Cardiac fibroblast (primary cell): ENCODE measurements at places on chromosomes 12 and 14.

- DNase-seq = no peak
These were observed 10.2 kb downstream of the TRPV4 start for GRCh38 chr12:109822951-109823411.

DNA sequence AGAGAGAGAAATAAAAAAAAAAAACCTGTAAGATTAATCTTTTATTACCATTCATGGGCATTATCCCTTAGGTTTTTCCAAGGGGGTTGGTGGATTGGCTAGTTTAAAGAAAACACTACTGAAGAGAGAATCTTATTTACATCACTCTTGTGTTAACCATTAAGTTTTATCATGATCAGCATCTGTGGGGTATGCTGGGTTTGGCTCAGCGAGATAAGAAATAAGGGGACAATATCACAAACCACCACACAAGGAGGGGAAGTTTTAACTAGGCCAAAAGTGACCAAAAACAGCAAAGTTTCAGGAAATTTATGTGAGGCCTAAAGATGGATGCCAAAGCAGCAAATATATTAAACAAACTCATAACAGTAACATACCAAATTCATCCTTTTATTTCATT is 548.6 kb downstream of the SLC16A7 start:
- DNase-seq = no peak

- DNase-seq = no peak
These were observed 236.9 kb upstream of the AMIGO2 start for GRCh38 chr12:47316609-47317049.

DNA sequence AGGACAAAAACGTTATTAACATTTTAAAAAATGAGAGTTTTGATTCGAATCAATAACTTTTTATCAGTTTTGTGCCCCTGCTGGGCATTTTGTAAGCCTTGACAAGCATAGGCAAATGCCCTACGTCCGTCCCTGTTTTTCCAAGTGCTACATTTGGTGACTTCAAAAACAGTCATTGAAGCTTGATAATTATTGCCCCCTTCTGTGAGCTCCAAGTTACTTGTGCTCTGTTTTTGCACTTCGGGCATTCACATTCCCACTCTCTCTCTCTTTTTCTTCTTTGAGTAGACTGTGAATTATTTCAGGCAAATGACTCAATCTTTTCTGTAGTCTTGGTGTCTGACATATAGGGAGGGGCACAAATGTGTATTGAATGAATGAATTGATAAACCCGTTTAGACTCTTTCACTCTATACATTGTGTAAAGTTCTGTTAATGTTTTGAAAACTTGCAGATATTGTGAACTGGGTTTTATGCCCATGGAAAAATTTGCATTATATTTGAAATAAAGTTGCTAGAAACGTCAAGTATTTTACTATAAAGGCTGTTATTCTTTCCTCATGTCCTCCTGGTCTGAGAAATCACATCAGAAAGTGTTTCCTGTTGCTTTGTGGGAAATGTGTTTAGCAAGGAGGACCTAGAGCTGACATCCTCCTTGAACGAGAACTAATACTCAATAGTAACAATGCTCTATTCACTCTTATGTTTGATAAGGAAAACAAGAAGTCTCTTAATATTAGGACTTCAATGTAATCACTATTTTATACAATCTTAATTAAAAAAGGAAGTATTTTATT is 1.4 kb downstream of the APAF1 start:
- peak; percentile 63 for DNase-seq

- no peak for DNase-seq
These were observed 303.3 kb downstream of the DPF3 start for GRCh38 chr14:72590577-72590976.

DNA sequence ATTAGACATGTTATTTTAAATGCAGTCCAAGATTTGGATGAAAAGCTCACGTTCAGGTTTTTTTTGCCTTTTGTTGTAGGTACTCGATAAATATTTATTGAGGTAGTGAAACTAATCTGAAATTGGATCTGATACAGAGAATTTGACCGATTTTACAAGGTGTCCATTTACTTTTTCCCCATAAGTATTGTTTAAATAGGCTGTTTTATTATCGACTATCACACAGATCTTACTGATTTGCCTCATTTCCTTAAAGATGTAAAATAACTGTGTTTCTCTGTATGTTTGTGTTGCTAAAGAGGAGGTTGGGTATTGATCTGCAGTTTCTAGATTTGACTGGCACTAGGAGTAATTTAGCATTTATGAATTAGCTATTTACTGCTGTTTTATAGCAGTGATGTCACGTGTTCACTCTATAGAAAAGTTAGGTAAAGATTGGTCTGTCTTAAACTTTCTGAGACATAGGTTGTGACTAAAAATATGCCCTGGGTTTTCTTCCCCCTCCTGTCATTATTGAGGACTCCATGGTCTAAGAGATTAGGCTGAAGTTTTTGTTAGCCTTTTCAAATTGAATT is 3.5 kb downstream of the RAP1B start:
- DNase-seq = no peak

- no peak for DNase-seq
These were observed 493 bp downstream of the HOXC5 start for GRCh38 chr12:54033106-54033979.

- DNase-seq = no peak
These were observed 67.3 kb downstream of the KCNK10 start for GRCh38 chr14:88255798-88256197.

DNA sequence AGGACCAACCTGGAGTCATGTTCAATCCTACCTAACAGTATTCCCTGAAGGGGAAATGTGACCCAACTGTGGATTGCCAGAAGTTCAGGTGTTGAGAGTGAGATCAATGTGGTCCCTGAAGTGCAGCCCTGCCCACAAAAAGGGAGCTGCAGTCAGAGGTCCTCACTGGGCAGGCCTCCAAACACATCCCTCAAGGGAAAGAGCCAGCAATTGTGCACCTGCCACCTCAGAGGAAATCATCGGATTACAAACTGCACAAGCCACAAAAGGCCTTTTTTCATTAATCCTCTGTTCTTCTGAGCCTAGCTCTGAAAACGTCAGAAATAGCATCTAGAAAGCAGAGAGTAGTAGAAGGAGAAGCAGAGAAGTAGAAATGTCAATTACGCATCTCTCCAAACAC is 10.8 kb upstream of the MDM1 start:
- no peak for DNase-seq

DNA sequence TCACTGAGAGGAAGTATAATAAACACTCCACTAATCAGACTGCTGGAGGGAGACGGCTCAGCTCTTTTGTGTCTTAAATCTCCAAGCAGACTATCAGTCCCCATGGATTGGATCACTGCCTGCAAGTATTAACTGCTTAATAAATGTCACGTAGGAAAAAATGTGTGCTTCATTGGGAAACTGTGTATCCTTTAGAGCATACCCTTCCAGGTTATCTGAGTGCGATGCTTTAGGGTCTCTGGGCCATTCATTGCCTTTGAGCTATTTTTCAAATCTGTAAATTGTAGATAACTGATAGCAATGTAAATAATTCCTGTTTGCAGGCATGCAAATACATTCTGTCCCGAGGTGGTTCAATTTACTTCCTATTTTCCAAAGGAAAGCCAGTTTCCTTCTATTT is 45.0 kb upstream of the VASH1 start:
- DNase-seq = no peak

DNA sequence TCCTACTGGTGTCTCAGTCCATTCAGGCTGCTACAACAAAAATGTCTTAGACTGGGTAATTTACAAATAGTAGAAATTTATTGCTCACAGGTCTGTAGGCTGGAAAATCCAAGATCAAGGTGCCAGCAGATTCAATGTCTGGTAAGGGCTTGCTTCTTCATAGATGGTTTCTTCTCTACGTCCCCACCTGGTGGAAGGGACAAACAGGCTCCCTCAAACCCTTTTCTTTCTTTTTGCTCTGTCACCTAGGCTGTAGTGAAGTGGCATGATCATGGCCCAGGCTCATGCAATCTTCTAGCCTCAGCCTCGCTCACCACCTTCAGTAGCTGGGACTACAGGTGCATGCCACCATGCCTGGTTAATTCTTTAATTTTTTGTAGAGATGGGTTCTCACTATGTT is 106.8 kb upstream of the RPH3A start:
- DNase-seq = no peak

- DNase-seq = peak; percentile 37
These were observed 4.7 kb upstream of the IPO8 start for GRCh38 chr12:30700216-30700900.

DNA sequence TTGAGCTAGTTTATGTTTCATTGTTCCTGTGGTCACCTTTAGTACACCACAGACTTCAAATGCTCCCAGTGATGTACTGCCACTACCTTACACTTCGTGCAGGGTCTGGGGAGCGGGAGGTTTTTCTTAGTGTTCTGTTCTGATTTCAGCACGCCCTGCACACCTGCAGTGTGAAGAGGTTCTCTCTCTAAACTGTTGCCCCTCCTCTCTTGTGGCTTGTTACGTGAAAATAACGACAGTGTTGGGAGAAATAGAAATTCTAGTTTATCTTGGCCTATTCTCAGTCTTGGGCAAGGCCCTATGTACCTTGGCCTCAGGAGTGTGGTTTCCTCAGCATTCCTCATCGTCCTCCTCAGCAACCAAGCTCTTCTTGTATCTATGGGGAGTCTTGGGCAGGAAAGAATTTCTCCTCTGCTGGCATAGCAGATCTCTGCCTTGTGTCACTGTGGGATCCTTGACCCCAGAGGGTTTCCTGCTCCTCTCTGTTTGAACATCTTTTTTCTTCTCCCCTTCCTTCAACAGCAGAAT is 48.6 kb downstream of the EIF2S3B start:
- DNase-seq = no peak

- no peak for DNase-seq
These were observed 912.3 kb upstream of the SEL1L start for GRCh38 chr14:82445810-82446570.

DNA sequence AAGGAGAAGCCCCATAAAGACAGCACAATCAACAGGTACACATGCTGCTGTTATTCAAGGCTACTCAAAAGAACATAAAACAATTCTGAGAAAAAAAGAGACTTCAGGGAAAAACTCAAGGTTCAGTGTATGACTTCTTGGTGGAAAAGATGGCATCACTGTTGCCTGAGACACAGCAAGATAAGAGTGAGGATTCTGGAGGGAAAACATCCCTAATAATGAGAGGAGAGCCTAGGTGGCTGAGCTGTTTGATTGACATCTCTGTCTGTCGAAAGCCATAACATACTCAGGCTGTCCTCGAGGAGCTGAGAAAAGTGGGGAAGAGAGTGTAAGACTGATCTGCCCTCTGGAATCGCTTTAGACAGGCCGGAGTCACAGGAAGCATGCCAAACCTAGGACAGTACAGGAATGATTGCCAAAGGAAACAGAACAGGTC is 193.4 kb upstream of the AMIGO2 start:
- DNase-seq = no peak

- DNase-seq = no peak
These were observed 2.3 kb upstream of the MAP3K9 start for GRCh38 chr14:70811578-70811977.

DNA sequence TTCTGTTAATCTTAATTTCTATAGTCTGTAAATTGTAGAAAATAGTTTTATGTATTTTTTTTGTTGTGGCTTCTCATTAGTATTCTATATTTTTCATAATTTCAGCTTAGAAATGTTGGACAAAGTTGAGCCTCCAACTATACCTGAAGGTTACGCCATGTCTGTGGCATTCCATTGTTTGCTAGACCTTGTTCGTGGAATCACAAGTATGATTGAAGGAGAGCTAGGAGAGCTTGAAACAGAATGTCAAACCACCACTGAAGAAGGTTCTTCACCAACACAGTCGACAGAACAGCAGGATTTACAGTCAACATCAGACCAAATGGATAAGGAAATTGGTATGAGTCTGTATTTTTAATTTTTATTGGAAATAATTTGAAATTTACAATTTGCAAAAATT is 65.7 kb downstream of the MON2 start:
- no peak for DNase-seq

- DNase-seq = no peak
These were observed 1.5 kb upstream of the FBRSL1 start for GRCh38 chr12:132488127-132489077.

GRCh38 chr12:123675436-123675835 is 4.5 kb downstream of the TCTN2 start:
- DNase-seq = no peak

GRCh38 chr12:131673888-131674257 is 37.0 kb upstream of the SFSWAP start:
- no peak for DNase-seq

DNA sequence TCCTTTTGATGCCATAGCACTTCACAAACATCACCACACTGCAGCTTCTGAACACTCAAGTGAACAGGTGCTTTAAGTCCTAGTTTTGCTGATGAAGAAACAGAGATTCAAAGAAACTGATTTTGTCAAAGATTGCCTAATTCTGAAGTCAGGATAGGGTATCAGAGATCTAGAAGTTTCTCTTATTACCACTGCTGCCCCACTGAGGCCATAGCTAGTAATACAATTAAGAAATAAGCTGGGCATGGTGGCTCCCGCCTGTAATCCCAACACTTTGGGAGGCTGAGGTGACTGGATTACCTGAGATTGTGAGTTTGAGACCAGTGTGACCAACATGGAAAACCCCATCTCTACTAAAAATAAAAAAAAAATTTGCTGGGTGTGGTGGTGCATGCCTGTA is 458.3 kb upstream of the SEL1L start:
- no peak for DNase-seq

DNA sequence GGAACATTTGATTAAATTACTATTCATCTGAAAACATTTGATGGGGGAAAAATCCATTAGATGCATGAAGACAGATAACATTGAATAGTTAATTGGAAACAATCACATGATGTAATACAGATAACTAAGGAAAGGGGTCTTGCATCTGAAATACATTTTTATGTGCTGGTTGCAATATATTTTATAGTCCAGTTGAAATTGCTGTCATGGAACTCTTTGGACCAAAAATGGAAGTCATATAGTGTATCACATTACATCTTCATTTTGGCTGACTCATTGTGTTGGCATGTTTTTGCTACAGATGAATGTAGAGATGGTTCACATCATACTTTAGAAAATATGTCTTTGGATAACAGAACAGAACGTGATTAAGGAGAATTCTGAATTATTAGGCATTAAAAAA is 43.0 kb upstream of the GNPNAT1 start:
- DNase-seq = peak; percentile 95

GRCh38 chr12:25585021-25585523 is 32.0 kb upstream of the LMNTD1 start:
- DNase-seq = peak; percentile 98

GRCh38 chr12:93521225-93522080 is 51.0 kb upstream of the SOCS2 start:
- DNase-seq = no peak

GRCh38 chr14:72781561-72782508 is 112.1 kb downstream of the DPF3 start:
- peak; percentile 86 for DNase-seq

DNA sequence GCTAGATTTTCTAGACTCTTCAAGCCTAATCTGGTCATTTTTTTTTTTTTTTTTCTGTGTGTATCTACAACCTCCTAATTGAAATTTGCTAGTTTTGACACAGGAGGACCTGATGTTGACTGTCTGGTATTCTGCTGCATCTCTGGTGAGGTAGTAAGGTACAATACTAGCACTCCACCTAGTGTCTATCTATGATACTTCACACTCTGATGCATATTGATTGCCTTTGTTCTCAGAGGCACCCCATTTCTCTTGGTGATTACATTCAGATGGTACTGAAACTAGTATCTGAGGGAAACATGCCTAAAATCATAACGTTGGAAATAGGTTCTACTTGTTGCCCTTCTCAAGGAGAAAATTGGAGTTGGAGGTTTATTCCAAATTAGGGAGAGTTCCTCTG is 930.5 kb upstream of the NOVA1 start:
- DNase-seq = peak; percentile 35
